ENCODE measurements at places on chromosomes 7 and 10.

DNA sequence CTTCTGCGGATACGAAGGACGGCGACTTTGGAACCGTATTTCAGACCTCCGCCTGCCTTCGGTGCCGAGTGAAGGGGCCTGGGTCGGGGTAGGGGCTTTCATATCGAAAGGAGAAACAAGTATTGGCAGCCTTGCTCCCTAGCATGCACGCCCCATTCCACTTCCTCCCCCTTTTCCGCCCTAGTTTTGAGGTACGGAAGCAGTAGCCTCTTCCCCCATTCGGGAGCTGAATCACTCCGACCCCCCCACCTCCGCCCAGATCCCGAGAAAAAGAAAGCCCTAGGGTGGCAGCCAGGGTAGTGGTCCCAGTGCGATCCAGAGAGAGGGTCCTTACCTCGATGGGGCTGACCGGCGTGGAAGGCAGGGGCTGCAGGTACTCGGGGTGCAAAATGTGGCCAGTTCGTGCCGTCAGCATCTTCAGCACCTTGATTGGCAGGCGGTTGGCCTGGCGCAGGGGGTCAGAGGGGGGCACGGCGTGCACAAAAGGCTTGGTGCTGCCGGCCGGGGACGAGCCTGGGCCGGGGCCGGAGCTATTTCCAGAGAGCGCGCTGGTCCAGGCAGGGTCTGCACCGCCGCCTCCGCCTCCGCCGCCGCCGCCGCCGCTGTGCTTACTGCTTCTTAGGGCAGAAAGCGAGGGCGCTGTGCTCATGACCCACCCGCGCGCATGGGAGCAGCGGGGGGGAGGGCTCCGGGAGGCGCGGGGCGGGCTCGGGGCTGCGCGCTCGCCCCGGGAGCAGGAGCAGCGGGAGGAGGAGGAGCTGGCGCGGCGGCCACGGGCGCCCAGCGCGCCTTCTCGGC, 594 bp downstream of the ZNF503 start:
- DNase-seq: peak; percentile 17

- DNase-seq: peak; percentile 51
Observed at GRCh38 chr7:75642810-75643486, 95.8 kb downstream of the HIP1 start.

DNA sequence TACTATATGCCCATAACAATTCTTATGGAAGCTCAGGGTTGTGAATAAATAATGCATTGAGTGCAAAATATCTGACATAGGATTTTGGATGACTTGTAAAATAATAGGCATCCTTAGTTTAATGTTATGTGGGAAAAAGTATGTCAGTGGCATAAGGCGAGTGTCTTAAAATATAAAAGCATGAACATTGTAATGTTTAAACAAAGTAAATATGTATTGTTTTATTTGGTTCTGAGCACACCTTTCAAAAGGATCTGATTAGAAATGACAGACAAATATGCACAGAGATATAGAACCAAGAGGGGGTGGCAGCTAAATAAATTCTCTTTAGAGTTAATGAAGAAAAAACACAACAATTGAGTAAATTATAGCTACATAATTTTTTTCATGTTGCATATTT, 51.3 kb upstream of the FOXP2 start:
- DNase-seq: no peak

GRCh38 chr7:78493401-78493800, 694.8 kb downstream of the PHTF2 start:
- no peak for DNase-seq

DNA sequence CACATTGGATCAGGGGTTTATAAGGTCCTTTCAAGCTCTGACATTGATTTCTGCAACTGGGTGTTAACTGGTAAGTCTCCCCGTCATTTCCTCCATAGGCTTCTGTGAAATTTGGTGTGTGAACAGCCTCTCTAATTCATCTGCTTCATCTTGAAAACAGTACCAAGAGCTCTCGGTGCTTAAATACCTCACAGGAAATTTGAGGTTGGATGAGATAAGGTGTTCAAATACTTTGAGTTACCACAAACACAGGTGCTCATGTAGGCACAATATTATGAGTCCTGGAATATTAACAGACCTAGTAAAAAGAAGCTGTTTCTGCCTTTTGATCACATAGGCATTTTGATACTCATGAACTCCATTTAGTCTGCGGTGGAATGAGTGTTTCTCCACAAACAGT, 85.2 kb downstream of the RTKN2 start:
- DNase-seq: peak; percentile 72

Data from T-helper 2 cell treated with Interferon-gamma antibody and Interleukin-4, amounts not matched to agents 5 μg/mL and 100 μg/mL, for 36 hours (primary cell).